ENCODE measurements at places on chromosomes 6 and 20. TPM values are rescaled to one million over a fixed set of nuclear protein-coding genes. Genes with fewer than 3 reads are reported as not detected.

DNA sequence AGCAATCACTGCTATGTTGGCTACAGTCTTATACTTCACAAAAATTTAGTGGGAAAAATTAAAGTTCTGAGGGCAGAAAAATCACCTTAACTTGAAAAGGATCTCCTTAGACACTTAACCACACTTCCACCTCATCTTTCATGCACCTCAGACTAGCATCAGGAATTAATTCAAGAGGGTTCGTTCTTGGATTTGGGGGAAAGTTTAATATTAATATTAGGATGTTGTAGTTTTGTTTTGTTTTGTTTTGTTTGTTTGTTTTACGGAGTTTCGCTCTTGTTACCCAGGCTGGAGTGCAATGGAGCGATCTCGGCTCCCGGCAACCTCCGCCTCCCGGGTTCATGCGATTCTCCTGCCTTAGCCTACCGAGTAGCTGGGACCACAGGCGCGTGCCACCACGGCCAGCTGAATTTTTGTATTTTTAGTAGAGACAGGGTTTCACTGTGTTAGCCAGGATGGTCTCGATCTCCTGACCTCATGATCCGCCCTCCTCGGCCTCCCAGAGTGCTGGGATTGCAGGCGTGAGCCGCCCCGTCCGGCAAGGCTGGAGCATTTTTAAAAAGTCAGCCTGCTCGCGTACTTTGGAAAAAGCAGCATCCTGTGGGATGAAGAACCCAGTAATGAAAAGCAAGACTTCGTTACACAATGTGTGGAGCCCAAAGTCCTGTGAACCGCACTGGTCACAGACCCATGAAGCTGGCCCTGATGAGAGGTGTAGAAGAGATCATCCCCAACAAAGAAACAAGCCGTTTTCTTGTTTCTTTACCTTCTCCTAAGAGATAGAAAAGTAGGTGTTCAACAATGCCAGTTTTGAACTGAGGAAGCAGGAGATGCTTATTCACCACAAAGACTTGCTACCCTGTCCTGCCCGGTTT, 194.9 kb downstream of the GPX5 start:
- DNase-seq = peak; percentile 50

DNA sequence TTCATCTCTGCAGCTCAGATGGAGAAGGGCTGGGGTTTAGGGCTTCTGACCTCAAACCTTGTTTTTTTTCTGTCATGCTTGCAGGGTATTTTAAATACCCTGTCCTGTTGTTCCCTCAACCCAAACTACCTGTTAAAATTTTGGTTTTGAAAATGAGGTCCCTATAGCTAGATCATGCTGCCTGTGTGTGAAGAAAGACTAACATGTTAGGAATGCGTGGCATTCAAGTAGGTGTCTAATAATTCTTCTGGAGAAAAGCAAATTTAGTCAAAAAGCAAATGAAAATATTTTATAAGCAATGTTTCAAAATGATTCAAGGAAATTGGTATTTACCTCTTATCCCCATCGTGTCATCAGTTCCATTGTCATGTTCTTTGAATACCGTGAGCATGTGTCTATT, 77.2 kb upstream of the C20orf144 start:
- DNase-seq = no peak

The PARD6B gene
- total RNA-seq = 27.4 TPM

- DNase-seq = no peak
Measured at GRCh38 chr6:35492974-35493284, 4.0 kb downstream of the TEAD3 start.

DNA sequence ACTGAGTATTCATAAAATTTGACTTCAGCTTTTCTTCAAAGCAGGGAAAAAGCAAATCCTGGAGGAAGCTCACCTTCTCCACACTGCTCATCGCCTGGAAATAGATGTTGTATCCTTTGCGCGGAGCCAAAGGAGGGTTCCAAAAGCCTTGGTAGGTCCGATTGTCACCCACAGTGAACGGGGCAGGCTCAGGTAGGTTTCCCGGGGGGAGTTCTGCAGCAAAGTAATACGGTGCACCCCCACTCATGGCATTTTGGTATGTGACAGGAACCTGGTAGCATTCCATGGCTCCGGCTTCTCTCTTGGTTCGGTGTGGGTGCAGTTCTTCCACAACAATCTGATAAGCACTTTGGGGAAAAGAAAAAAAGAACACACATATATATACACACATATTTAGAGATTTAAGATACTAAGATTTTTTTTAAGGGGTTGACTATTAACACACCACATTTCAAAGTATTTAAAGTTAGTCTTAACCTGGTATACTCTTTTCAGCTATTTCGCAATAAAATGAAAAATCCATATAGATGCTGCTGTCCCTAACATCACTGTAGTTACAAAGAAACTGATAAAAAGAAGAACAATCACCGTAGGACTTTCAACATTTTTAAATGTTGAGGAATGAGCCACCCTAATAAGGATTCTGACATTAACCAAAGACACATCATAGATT, 166.7 kb upstream of the THEMIS start:
- peak; percentile 17 for DNase-seq

GRCh38 chr20:18545566-18545965, 21.7 kb upstream of the SMIM26 start:
- DNase-seq = no peak

DNA sequence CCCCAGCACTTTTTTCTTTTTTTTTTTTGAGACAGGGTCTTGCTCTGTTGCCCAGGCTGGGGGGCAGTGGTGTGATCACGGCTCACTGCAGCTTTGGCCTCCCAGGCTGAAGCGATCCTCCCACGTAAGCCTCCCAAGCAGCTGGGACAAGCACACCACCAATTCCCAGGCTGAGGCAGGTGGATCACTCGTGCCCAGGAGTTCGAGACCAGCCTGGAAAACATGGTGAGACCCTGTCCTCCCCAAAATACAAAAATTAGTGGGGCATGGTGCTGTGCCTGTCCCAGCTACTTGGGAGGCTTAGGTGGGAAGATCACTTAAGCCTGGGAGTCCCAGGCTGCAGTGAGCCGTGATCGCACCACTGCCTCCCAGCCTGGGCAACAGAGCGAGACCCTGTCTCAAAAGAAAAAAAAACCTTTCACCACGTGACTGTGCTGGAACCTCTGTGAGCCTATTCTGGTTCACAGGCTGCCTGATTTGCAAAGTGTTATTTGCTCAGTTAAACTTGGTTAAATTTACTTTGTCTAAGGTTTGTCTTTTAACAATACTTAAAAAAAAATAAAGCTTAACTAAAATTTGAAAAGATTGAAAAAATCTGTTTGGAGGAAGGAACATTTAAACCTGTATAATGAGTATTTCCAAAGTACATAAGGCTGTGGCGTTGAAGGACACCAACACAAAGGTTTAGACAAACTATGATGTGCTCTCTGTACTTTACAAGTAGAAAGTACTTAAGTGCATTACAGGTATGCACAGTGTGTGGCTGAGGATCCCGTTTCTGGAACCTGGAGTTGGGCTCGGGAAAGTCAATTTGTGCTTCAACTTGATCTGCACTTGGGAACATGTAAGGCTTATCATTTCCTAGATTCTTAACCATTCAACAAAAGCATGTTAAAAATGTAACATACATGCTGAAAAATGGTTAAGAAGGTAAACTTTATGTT, 55.0 kb downstream of the PPP1R3G start:
- DNase-seq = no peak

DNA sequence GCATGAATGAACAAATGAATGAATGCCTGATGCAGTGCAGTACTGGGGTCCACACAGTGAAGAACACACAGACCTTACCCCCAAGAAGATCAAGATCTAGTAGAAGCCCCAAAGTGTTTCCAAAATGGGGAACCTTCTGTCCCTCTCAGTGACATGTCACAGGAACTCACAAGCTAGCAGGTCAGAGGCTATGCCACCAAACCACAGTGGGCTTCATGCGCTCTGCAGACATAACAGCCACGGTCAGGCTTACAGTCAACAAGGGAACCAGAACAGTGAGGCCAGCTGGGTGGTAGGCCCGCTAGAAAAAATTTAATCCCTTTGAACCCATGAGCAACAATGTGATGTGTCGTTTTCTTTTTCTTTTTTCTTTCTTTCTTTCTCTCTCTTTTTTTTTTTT, 20.2 kb upstream of the ARFGEF2 start:
- DNase-seq = no peak

DNA sequence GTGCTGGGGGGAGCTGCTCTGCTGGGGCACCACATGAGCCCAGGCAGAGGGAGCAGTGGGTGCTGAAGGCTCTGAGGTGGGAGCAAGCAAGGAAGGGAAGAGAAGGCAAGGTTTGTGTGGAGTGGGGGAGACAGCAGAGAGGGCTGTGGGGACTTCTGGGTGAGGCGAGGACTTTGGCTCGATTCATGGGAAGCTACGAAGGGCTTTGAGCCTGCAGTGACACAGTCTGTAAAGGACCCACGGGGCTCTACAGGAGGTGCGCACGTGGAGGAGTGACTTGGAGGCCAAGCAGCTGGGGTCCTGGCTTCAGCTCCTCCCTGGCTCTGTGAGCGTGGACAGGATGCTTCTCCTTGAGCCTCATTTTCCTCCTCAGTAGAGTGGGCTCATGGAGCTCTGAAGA, 29.1 kb upstream of the CSNK2A1 start:
- DNase-seq = no peak

- DNase-seq = no peak
Measured at GRCh38 chr6:118016532-118016931, 109.5 kb downstream of the SLC35F1 start.

The RIMS4 gene
- 16.3 TPM for total RNA-seq

GRCh38 chr20:37932919-37933318, 30.0 kb downstream of the VSTM2L start:
- DNase-seq = no peak

DNA sequence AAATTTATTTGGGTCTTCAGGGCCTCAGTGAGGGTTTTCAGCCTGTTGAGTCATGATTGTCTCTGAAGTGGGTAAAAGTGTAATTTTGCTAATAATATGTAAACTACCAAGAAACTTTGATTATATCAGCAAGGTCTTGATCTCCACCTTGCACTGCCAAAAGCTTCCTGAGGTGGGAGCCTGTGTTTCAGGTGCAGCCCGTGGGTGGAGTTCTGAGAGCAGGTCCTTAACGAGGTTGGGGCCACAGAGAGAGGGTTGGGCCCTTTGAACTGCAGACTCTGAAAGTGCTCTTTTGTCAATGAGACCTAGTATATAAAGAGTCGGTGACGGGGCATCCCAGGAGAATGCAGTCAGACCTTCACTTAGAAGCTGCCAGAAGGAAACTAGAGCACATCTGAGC, 129.7 kb upstream of the MAP3K4 start:
- DNase-seq = no peak

GRCh38 chr6:42028234-42029061, 21.9 kb upstream of the TAF8 start:
- no peak for DNase-seq

The SPATA25 gene
- total RNA-seq = 1.8 TPM

DNA sequence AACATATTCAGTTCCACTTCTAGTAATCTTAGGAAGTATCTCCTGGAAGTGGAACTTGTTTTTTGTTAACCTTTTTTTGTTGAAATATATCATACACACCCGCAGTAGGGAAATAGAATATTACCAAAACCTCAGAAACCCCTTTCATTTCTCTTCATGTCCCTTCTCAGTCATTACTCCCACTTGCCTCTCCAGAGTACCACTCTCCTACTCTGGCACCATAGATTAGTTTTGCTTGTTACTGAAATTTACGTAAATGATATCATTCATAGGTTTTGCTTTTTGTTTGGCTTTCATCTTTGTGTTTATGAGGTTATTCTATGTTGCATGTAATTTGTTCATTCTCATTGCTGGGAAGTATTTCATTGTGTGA, 52.8 kb downstream of the ZFAND3 start:
- no peak for DNase-seq

DNA sequence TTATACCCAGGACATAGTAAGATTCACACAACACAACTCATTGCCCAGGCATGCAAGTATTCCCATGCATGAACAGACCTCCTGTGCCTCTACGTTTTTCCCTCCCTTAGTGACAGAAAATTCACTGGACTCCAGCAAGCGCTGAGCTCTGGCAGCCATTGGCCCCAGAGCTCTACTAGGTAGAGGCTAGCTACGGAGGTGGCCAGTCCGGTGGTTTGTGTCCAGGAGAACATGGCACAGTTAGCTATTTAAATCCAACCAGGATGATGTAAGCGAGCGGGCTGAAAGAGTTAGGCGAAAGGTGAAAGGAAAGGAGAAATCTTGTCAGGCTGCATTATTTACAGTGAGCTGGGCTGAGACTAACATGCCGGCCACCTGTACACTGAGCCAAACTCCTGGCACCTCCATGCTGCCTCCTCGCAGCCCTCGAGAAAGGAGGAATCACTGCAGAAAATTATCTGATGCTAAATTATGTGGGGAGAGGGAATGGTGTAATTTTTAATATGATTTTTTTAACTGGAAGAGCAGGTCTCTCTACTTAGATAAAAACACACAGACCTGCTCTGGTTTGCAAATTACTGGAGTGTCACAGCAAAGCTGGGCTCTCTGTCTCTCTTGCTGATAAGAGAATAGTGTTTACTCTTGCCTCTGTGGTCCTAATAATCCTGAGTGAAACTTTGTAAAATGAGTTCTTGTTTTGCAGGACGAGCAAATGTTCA, 50.1 kb upstream of the ARMC2 start:
- DNase-seq = no peak

- DNase-seq = no peak
Measured at GRCh38 chr6:88276331-88276730, 110.2 kb upstream of the CNR1 start.

DNA sequence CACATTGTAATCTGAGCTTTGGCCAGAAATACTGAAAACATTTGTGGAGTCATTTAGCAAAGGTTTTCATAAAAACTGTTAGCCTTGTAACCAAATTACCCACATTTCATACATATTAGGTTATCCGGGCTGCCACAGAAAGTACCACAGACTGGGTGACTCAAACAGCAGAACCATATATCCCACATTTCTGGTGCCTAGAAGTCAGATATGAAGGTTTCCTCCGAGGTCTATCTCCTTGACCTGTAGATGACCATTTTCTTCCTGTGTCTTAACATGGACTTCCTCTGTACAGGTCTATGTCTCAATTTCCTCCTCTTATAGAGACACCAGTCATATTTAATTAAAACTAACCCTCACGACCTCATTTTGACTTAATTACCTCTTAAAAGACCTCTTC, 49.5 kb upstream of the SMIM28 start:
- DNase-seq = no peak

The FRK gene
- 0.15 TPM for total RNA-seq

The MEI4 gene
- 0.55 TPM for total RNA-seq

DNA sequence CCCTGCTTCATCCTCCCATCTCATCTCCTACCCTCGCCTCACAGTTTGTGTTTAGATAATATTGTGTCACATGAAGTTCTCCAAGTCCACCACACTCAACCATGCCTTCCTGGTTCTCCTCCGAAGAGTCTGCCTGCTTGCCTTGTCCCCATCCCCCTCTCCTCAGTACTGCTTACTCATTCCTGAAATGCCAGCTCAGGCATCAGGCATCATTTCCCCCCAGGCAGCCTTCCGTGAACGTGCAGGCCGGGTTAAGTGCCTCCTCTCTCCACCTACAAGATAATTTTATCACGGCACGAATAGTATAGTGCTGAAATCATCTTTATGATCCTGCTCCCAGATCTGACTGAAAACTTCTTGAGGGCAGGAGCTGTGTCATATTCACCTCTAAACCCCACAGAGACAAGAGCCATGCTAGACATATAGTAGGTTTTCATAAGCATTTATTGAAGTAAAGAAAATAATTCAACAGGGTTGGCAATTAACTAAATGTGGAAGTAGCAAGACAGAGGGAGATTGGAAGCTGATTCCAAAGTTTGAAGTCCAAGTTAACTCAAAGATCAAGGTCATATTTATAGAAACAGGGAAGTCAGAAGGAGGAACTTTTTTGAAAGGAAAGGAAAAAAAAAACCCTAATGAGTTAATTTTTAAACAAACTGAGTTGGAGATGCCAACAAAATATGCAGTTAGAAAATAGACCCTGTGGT, 48.7 kb upstream of the BMP2 start:
- DNase-seq = no peak

All from H9 (cell line).